Fibroblast of lung (primary cell): ENCODE measurements at places on chromosomes 6 and 20. TPM values are rescaled to one million over a fixed set of nuclear protein-coding genes. Genes with fewer than 3 reads are reported as not detected.
A peak's percentile ranks its signal among the peaks of the same experiment; 100 is the strongest.

GRCh38 chr20:18362916-18363315 lies 74.6 kb downstream of the ZNF133 start:
- no peak for DNase-seq

- peak; percentile 32 for DNase-seq
Measured at GRCh38 chr6:30885481-30885998, 1.2 kb downstream of the DDR1 start.

SYNJ2 gene
- 43.4 and 57.3 TPM in 2 replicates for total RNA-seq

GRCh38 chr6:136658711-136659110 lies 108.5 kb upstream of the MAP7 start:
- no peak for DNase-seq

DNA sequence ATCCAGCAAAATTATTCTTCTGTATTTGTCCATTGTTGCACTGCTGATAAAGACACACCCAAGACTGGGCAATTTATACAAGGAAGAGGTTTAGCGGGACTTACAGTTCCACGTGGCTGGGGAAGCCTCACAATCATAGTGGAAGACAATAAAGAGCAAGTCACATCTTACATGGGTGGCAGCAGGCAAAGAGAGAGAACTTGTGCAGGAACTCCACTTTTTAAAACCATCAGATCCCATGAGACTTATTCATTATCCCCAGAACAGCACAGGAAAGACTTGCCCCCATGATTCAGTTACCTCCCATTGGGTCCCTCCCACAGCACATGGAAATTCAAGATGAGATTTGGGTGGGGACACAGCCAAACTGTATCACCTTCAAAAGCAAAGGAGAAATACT lies 286.5 kb upstream of the ECI2 start:
- no peak for DNase-seq

GRCh38 chr6:145865175-145865574 lies 50.6 kb upstream of the FBXO30 start:
- no peak for DNase-seq

RIPK1 gene
- total RNA-seq = 20.3 and 22.1 TPM in 2 replicates

- DNase-seq = no peak
Measured at GRCh38 chr6:111796310-111796918, 76.8 kb downstream of the FYN start.

DNA sequence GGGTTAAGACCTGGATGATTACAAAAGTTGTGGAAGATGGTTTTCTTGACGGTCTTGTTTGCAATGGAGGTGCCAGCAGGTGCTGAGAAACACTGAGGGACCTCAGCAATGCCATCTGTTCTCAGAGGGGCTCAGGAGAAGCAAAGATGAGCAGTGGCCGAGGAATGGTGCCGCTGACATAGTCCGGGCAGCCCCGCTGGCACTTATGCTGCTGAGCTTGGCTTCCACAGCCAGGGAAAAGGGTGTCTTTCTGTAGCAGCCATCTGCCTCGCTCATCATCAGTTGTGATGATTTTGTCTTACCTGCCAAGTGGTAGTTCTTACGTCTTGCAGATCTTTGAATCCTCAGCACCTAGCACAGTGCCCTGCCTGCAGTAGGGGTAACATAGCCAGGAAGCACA lies 55.7 kb downstream of the PPP1R14C start:
- DNase-seq = no peak

GRCh38 chr20:56463428-56463827 lies 5.0 kb upstream of the RTF2 start:
- DNase-seq = no peak

CLPSL1 gene
- total RNA-seq = not detected in 2 replicates

DNA sequence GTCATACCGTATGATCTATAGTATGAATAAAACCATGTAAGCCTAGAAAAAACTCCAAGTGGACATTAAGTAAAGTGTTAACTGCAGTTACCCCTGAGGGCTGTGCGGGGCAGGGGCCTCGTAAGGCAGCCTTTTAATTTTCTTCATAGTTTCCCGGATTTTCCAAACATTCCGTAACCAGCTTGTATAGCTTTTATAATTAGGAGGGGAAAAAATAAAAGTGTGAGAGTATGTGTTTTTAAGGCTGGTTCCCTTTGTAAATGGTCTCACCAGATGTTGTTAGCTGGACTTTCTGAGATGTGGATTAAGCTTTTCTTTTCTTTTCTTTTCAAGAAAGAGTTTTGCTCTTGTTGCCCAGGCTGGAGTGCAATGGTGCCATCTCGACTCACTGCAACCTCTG lies 7.0 kb downstream of the KIAA1755 start:
- no peak for DNase-seq

DNA sequence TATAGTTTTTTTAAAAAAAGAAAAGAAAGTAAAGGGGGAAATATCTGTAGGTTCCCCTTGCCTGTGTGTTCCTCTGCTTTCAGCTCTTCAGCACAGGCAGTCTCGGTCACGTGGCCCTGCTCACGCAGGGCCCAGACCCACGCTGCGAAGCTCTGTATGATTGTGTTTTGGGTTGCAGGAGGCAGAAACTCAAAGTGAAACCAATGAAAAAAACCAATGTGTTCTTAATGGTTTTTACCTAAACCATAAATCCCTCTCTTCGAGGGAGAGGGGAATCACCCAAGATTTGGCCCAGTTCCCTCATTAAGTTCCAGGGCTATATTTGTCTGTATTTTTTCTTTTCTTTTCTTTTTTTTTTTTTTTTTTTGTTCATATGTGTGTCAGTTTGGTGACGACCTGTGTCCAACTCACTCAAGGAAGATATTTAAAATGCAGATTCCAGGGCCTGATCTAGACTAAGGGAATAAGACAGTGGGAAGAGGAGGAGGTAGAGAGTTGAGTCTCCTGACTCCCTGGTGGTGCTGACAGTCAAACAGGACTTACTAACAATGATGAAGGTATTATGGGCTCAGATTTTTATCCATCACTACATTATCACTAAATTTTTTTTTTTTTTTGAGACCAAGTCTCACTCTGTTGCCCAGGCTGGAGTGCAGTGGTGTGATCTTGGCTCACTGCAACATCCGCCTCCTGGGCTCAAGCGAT lies 33.8 kb upstream of the RREB1 start:
- DNase-seq = no peak

DNA sequence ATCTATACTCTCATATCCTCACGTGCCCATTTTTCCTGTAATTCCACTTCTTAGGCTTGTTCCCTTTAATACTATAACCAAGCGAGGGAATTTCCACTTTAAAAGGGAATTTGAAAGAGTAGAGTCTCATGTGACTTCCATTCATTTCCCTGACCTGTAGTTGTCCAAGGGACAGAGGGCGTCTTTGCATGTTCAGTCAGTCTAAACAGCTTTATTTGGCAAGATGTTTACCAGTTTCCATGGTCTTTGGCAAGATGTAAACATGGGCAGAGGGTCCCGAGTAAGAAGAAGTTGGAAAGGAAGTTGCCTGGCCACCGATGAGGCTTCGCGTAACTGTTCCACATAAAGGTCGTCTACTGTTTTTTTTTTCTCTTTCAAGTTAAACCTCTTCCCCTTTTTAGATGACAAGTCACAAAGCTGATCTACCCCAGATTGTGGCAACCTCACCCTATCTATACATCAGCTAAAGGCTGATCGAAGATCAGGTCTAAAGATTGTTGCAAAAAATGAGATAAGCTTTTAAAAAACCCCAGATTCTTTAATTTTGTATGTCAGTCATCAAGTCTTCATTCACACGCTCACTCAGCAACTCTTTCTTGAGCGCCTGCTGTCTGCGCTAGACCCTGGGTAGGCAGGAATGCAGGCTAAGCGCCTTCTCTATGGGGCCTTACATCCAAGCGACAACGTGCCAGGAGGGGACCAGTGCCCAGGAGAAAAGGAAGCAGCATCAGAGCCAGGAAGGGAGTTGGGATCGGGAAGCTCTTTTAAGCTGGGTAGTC lies 31.7 kb upstream of the CCR6 start:
- DNase-seq = no peak

VIP gene
- total RNA-seq = not detected in 2 replicates

DNA sequence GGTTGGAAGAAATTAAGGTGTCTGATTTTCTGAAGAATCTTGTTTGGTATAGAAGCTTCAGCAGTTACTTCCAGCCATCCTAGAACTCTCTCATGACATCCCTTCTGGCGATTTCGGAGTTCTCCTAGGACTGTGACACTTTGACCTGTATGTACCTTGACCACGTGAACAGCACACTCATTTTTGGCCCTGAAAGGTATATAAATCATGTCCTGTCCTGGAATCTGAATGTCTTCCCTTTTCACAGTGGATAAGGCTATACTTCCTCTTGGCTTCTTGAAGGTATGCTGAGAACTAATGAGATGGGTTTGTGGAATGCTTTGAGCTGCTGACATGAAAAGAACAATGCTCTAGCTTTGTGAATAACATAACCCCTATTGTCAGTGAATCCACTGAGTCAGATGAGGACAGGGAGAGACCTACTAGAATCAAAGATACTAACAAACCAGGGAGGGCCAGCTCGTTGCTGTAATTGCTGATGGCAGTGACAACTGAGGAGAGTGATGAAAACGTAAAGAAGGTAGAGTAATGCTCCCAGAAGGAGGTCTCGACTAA lies 6.0 kb upstream of the ZDHHC14 start:
- DNase-seq = no peak

GRCh38 chr20:36086767-36087166 lies 67.8 kb upstream of the EPB41L1 start:
- DNase-seq = no peak

KCTD20 gene
- total RNA-seq = 39.6 and 45.2 TPM in 2 replicates

DNA sequence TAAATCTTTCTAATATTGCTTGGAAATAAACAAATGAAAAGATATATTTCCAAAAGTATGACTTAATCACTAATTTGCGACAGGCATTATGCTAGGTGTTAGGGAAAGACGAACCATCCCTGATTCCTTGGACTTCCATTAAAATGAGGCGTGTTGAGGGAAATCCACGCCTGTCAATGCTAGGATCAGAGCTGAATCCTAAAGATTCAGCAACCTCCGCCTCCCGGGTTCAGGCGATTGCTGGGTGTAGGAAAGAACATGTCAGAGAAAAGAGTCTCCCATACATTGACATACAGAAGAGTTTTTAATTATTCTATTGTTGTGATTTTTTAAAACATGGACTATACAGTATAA lies 16.8 kb upstream of the PRSS16 start:
- no peak for DNase-seq

- DNase-seq = no peak
Measured at GRCh38 chr20:53222416-53222815, 250.3 kb downstream of the TSHZ2 start.

DNA sequence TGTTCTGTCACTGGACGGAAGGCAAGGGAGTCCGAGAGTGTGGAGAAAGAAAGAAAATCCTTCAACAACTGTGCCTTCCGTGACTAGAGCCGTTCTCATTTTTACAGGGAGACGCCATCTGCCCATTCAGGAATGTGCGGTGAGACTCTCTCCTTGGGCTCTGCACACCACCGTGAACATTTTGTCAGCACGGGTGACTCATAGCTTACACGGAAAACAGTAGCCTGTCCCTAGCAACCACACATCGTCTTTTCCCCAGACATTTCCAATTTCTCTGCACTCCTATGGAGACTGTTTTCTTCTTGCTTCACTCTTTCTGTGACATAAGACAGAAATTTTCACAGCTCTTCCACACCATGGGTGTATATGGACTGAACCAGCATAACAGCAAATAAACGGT lies 55.1 kb downstream of the TBXT start:
- DNase-seq = peak; percentile 87

ID4 gene
- 0.83 and 3.1 TPM in 2 replicates for total RNA-seq

TRIM31 gene
- total RNA-seq = not detected in 2 replicates

DNA sequence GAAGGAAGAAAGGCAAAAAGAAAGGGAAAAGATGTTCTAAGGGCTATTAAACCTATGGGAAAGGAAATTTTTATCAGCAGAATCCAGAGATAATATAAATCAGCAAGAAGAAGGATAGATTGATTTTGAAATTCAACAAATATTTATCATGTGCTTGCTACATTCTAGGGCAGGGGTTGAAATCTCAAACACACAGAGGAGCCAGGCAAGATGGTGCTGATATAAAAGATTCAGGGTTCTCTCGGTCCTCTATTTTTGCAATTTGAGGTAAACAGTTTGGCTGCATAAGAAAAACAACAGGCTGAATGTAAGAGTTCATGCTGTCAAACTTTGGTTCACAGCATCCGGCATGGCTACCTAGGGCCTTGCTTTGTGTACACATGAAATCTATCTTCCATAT lies 109.6 kb upstream of the BMP2 start:
- no peak for DNase-seq

C6orf15 gene
- not detected in 2 replicates for total RNA-seq

- no peak for DNase-seq
Measured at GRCh38 chr6:149182262-149182661, 135.2 kb upstream of the TAB2 start.
